Stimulated activated CD4-positive, alpha-beta T cell treated with anti-CD3 and anti-CD28 coated beads, TNF-alpha, amount 100 ng/mL, for 4 hours (primary cell): ENCODE measurements at places on chromosomes 5 and 9.

GRCh38 chr5:89930591-89931392 lies 478.8 kb downstream of the CETN3 start:
- DNase-seq, result no peak

DNA sequence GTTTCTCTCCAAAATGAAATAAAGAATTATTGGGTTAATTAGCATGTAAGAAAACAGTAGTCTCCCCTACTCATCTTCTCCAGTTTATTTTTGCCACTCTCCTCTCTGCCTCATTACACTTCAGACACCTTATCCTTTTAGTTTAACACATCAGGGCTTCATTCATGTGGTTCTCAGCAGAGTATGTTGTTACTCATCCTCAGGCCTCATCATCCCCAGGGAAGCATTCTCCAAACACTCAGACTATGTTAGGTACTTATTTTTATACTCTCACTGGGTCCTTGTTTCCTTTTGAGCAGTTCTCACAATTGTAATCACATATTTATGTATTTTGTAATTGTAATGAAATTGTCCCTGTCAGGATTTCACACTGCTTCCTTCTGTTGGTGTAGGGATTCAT lies 470.5 kb downstream of the PDE4D start:
- no peak for DNase-seq

DNA sequence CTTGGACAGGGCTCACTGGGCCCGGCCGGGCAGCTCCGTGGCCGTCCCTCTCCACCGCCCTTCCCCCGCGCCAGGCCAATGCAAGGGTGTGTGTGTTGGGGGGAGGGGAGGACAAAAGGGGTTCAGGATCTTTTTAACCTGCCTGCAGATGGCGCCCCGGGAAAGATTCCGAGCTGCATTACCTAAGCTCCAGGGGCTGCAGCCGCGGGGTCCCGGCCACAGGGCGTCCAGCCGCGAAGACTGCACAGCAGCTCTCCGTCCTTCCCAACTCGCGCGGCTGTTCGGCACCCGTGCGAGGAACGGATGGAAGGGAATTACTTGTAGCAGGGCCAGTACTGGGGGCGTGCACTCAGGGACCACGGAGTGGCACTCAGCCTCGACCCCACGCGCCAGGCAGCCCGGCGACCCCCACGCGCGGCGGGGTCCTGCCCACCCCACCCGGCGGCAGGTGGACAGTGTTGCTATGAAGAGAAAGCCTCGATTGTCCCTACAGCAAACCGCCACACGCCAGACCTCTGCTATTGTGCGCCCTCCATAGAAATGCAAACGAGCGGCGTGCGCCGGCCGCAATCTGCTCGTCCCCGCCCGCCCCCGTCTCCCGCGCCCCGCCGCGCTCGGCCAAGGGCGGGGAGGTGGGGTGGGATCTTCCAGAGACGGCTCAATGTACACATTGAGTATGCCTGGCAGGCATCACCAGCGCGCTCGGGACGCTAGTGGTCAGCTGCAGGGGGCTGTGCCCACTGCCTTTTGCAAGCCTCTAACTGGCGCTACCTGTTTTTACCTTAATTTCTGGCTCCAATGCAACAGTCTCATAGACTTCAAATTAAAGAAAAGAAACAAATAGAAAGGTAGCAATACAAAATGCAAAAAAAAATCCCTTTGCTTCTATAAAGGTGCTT lies 796 bp upstream of the GADD45G start:
- no peak for DNase-seq

- DNase-seq, result no peak
Observed at GRCh38 chr9:130490981-130491380, 46.2 kb downstream of the ASS1 start.

DNA sequence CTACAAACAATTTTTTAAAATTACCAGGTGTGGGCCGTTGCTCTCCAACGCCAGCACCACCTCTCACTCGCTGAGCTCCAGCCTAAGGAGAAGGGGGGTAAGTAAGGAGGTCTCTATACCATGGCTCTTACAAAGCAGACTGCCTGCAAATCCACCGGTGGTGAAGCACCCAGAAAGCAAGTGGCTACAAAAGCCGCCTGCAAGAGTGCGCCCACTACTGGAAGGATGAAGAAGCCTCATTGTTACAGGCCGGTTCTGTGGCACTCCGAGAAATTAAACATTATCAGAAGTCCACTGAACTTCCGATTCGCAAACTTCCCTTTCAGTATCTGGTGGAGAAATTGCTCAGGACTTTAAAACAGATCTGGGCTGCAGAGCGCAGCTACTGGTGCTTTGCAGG lies 46.0 kb downstream of the CDO1 start:
- no peak for DNase-seq

DNA sequence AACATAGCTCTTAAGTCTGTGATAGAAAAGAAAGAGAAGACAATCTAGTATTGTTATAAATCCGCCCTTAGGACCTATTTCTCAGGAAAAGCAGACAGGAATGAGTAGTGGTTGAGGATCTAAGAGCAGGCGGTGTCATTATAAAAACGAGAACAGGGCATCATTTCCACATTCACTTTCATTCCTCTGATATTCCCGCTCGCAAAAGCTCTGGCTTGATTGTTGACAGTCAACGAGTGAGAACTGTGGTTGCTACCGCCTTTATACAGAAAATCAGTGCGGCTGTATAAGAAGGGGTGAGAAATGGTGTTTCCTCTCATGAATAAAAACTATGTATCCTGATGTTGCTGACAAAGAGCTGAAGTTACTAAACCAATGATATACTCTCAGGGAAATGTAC lies 1409.6 kb upstream of the WWC1 start:
- DNase-seq, result no peak

GRCh38 chr5:38985909-38986452 lies 88.2 kb downstream of the RICTOR start:
- DNase-seq, result no peak

- DNase-seq, result no peak
Observed at GRCh38 chr9:89911721-89912604, 307.2 kb downstream of the GADD45G start.

- no peak for DNase-seq
Observed at GRCh38 chr5:33601881-33602280, 161.1 kb downstream of the TARS1 start.

- no peak for DNase-seq
Observed at GRCh38 chr9:89805571-89806292, 200.9 kb downstream of the GADD45G start.

- DNase-seq, result no peak
Observed at GRCh38 chr9:79254900-79255650, 316.7 kb upstream of the TLE4 start.
